ENCODE measurements at places on chromosomes 5 and 9.

- no peak for DNase-seq
Measured at GRCh38 chr9:128718475-128718874, 5.5 kb downstream of the ZDHHC12 start.

- no peak for DNase-seq
Measured at GRCh38 chr9:121912812-121913627, 180.1 kb downstream of the TTLL11 start.

GRCh38 chr5:114416254-114416653 lies 54.4 kb downstream of the KCNN2 start:
- DNase-seq: no peak

DNA sequence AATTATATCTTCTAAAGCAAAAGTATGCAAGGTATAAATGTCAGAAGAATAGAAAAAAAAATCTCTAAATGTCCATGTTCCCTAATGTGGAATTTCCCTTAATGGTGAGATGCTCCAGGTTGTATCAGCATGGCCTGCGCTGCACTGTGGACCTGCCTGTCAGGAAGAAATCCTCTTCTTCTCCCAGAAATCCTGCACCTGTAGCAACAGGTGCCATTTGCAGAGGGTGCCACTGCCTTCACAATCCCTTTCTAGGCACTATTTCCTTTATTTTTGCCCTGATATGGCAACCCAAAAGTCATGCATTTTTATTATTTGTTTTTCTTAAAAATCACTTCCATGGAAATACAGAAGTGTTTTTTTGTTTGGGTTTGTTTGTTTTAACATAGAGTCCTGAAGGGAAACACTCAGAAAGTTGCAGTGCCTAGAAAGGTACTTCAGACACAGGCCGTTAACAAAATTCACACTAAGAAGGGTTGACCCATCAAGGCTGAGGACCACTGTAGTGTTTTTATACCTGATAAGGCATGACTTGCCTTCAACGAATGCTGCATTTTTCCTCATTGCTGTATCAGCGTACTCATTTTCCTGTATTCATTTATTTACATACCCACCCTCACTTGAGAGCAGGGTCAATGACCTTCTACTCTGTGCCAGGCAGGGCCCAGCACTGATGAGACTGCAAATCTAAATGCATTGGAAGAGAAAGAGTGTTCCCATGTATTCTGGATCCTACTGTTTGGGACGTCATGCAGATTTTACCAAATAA lies 177.8 kb downstream of the SNX18 start:
- peak; percentile 26 for DNase-seq

DNA sequence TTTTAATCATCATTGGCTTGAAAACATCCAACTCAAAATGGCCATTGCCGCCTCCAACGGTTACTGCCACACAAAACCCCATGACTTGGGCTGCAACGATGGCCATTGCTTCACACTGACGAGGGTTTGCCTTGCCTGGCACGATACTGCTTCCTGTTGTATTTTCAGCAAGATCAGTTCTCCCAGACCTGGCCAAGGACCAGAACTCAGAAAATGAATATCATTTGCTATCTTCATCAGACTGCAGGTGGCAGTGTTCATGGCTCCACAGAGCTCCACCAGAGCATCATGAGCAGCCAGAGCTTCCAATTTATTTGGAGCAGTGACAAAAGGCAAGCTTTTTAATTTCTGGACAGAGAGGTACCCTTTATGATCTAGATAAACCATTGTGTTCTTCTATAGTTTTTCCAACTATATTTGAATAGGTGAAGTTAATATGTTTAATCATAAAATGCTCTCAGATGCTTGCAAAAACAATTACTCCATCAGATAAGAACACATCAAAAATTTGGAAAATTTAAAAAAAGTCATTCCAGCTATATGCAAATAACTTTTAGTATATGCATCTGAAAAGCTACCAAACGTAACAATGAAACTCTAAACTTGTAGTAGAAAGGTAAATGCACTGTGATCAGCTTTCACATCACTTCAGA lies 10.4 kb downstream of the AMACR start:
- DNase-seq: no peak

DNA sequence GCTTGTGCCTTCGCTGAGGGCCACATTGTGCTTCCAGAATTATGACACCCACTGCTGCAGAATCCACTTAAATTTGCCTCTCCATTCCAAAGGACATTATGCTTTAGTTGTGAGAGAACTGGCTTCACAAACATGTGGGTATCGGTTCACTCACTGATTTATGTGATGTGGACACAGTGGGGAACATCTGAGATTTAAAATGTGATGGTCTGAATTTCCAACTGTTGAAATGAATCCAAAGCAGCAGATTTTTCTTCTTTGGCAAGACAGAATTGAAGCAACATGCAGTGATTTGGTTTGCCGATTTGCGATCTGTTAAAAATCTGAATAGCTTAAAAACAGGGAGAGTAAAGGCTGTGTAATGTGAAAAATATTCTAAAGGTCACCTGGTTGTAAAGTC lies 20.3 kb downstream of the PCSK5 start:
- no peak for DNase-seq

DNA sequence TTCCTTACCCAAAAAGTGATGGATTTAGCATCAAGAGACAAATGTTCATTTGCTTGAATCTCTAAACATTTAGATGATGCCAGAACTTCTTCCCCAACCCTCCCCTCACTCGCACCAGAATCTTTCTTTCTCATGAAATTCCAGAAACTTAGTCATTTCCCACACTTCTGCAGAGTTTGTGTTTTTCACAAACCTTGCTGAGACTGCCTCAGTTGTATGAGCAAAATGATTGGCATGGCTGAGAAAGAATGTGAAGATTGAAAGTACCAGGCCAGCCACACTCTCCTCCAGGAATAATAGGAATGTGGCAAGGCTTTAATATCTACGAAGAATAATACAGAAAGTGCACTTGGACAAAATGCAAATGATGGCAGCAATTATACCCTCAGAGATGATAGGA lies 428.3 kb upstream of the CDH6 start:
- DNase-seq: no peak

GRCh38 chr5:170360709-170361108 lies 28.5 kb downstream of the KCNMB1 start:
- no peak for DNase-seq

GRCh38 chr5:10091701-10092100 lies 158.0 kb downstream of the ATPSCKMT start:
- DNase-seq: peak; percentile 50

GRCh38 chr9:114504341-114505186 lies 709 bp downstream of the WHRN start:
- DNase-seq: no peak

GRCh38 chr5:155441849-155442248 lies 428.3 kb downstream of the KIF4B start:
- DNase-seq: no peak

GRCh38 chr5:108925073-108925472 lies 177.4 kb downstream of the FER start:
- no peak for DNase-seq

- DNase-seq: no peak
Measured at GRCh38 chr5:169554251-169554650, 29.3 kb upstream of the SPDL1 start.

- DNase-seq: no peak
Measured at GRCh38 chr5:123344816-123345426, 78.3 kb downstream of the CEP120 start.

GRCh38 chr5:2750758-2751464 lies 566 bp downstream of the IRX2 start:
- no peak for DNase-seq

GRCh38 chr9:4831944-4832343 lies 39.2 kb downstream of the RCL1 start:
- no peak for DNase-seq

GRCh38 chr9:127083138-127083980 lies 39.1 kb downstream of the ANGPTL2 start:
- no peak for DNase-seq

- no peak for DNase-seq
Measured at GRCh38 chr5:1544294-1544961, 20.7 kb upstream of the LPCAT1 start.

- DNase-seq: no peak
Measured at GRCh38 chr5:4337519-4337918, 741.9 kb downstream of the IRX1 start.

GRCh38 chr5:172302047-172302710 lies 18.6 kb upstream of the UBTD2 start:
- peak; percentile 77 for DNase-seq

- no peak for DNase-seq
Measured at GRCh38 chr9:7996558-7996957, 197.0 kb upstream of the DMAC1 start.

DNA sequence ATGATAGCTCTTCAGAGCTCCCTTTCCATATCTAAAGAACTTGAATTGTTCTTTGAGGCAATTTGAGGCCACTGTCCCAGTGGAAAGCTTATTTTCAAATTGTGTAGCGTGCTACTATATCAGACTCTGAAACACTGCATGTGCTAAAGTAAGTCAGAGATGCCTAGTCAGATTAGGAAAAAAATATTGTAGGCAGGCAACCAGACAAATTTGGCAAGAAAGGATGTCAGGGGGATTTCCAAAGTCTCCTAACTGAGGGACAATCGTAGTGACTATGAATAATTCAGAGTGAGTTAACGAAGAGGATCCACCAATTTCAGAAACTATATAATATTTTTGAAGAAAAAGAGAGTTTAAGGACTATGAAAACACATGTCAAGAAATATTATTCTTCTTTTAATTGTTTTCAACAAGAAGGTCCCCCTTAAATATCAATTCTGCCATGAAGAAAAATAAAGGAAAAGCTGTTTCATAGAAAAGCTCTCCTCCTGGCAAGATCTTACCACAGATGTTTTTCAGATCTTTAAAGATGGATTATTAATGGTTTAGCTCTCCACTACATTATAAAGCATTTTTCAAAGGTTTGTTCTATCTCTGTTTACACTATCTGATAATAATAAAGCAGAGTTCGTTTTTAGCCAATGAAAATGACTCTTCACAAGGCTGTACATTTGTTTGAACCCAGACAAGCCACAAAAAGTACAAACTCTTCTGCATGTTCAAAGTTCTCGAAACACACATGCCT lies 273.5 kb upstream of the PTGER4 start:
- no peak for DNase-seq

GRCh38 chr5:53333160-53333559 lies 147.3 kb upstream of the FST start:
- no peak for DNase-seq

DNA sequence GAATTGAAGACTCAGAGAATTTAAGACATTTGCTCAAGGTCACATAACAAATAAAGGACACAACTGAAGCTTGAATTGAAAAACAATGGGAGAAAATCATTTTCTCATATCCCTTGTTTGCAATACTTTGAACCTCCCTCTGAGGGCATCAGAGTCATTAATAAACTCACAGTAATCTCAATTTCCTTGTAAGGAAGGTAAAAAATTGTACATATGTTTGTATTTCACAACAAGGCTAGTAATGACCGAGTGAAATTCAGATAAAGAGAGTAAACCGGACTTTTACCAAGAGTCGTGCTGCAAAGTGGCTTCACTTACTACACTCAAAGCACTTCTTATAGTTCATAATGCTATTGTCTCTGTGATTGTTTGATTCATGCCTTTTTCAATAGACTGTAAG lies 665.0 kb downstream of the NR2F1-AS1 start:
- no peak for DNase-seq

DNA sequence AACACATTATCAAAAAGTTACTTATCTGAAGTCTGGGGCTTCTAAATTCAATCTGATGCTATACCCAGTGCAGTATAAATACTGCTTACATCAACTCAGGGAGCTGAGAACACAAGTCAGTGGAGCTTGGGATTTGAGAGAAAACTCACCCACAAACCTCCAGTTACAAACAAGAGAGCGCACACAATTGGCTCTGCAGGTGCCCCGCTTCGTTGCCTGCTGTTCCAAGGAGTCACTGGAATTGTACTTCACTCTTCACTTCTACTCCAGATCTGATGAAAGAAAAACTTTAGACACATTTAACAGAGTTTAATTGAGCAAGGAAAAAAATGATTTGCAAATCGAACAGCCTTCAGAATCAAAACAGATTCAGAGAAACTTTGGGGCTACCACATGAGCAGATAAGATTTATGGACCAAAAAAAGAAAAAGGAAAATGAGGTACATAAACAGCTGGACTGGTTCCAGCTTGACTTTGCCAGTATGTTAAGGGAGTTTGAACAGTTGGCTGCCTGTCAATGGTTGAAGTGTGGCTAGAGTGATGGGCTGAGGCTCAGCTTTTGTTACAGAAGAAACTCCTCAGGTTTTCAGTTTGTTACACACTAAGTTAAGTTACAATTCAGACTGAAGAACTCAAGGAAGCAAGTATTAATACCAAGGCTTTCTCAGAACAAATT lies 156.6 kb downstream of the AOPEP start:
- DNase-seq: no peak

GRCh38 chr9:37197158-37198038 lies 77.0 kb downstream of the ZCCHC7 start:
- no peak for DNase-seq

- DNase-seq: no peak
Measured at GRCh38 chr9:3323714-3324113, 202.1 kb downstream of the RFX3 start.

GRCh38 chr5:1877103-1878049 lies 5.3 kb downstream of the IRX4 start:
- no peak for DNase-seq

DNA sequence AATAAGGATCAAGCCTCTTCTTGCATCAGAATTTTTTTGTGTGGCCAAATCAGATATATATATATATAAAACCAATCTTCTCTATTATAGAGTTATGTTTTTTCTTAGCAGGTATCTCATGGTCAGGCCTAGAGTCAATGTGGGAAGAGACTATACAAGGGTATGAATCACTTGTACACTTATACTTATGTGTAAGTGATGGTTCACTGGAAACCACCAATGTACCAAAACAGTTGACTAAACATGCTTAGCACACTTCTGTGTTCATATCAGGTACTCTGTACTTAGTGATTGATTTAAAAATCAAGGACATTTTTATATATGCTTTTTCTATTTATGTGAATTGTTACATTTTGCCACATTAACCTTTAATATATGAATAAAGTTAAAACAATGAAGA lies 92.6 kb downstream of the CWC27 start:
- no peak for DNase-seq

DNA sequence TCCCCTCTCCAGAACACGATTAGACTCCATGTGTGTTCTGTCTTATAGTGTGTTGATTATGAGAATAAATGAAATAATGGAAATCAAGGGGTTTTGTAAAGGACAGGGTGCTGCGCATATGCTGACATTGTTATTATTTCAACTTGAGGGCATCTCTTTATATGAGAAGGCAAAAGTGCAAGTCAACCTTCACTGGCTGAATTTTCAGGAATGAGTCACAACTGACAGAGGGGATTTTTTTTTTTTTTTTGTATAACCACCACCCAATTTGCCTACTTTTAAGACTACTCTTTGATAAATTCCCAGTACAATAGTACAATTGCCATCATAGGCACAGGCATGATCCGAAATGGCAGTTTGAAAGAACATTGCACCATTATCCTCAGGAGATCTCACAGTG lies 419.2 kb upstream of the NMUR2 start:
- no peak for DNase-seq
